ENCODE measurements at places on chromosomes 4 and X.
A peak's percentile ranks its signal among the peaks of the same experiment; 100 is the strongest.

- no peak for DNase-seq
These were observed 125.8 kb upstream of the RXFP1 start for GRCh38 chr4:158395889-158396288.

DNA sequence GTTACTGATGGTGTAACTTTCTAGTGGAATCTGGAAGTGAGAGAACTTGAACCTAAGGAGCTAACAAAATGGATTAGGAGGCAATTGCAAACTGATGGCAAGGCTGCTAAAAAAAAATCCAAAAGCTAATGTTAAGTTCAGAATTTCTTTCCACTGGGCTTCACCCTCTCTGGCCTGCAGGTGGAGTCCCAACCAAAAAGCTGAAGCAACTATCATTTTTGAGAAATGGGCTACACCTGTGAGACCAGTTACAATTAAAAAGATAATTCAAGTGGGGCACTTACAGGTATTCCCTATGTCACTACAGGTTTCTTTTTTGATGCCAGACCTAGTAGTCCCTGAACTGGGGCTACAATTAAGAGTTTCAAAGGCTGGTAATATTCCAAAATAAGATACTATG is 142.1 kb upstream of the FTHL17 start:
- DNase-seq: peak; percentile 17

GRCh38 chrX:17584248-17584681 is 153.0 kb upstream of the SCML1 start:
- DNase-seq: no peak

- no peak for DNase-seq
These were observed 107.1 kb upstream of the ADRA2C start for GRCh38 chr4:3659131-3659530.

GRCh38 chr4:10879411-10880110 is 195.0 kb upstream of the CLNK start:
- DNase-seq: no peak

DNA sequence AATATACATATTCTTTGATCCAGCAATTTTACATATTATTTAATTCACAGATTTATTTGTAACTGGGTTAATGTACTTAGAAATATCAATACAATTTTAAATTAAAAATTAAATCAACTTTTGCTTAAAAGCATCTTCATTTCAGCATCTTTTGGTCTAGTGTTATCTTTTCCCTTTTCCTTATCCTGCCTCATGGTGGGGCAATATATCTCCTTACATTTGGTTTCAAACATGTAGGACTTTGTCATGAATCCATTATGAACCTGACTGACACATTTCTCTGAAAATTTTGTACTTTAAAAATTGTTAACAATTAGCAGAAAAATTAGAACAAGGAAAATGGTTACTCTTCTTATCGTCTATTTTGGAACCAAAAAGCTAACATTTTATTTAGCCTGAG is 42.8 kb upstream of the ANK2 start:
- no peak for DNase-seq

GRCh38 chrX:39730662-39731329 is 367.0 kb downstream of the BCOR start:
- DNase-seq: peak; percentile 88

DNA sequence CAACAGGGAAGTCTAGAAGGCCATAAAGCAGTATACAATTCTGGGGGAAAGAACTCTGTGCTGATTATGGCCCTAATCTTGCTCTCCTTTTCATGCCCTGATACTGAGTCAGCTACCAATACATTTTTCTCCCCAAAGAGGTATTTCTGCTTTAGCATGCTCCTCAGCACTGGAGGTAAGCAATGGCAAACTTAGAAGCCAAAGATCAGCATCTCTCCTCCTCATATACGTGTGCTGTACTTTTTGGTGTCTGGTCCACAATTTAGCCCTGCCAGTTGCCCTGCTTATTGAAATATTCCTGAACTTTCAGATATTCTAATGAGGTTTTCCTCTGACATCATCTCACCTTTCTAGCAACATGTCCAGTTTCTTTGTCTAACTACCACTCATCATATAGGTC is 226.2 kb downstream of the FSTL5 start:
- DNase-seq: no peak

- no peak for DNase-seq
These were observed 48.3 kb downstream of the FUNDC1 start for GRCh38 chrX:44494357-44494756.

- DNase-seq: no peak
These were observed 222.0 kb upstream of the ADAMTS3 start for GRCh38 chr4:72791054-72791453.

DNA sequence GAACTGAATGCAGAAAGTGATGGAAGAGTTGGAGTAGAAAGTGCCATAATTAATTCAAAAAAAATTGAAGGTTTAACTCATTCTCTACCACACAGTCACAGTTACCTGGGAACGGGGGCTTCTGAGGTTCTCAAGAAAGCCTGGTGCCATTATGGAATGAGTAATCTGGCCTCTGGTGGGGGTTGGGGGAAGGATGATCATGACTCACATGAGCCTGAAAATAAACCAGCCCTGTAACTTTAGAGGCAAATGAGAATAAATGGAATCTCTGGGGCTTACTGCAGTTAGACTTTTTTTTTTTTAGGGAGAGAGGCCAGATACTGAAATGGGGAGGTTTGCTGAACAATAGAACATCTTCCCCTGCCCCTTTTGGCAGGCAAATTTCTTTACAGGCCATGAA is 55.3 kb downstream of the SOD3 start:
- DNase-seq: no peak

GRCh38 chr4:20376070-20376469 is 124.4 kb downstream of the SLIT2 start:
- no peak for DNase-seq

- DNase-seq: peak; percentile 40
These were observed 39.3 kb upstream of the IQSEC2 start for GRCh38 chrX:53320543-53321229.

- no peak for DNase-seq
These were observed 78.2 kb downstream of the SLC10A7 start for GRCh38 chr4:146443525-146443924.

DNA sequence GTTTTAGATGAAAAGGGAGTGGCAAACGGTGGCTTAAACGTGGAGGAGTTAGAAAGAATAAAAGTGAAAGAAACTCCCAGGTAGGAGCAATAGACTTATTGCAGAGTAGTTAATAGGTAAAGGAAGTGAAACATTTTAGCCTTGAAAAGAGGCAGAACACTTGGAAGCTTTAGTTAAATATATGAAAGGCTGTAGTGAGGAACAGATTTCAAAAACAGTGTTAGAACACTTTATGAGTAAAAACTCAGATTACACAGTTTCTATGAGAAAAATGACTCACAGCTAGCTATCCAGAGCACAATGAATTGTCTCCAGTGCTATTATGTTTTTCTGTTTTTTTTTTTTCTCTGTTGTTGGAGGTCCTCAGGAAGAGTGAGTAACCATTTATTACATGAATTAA is 45.8 kb downstream of the TACR3 start:
- DNase-seq: no peak

DNA sequence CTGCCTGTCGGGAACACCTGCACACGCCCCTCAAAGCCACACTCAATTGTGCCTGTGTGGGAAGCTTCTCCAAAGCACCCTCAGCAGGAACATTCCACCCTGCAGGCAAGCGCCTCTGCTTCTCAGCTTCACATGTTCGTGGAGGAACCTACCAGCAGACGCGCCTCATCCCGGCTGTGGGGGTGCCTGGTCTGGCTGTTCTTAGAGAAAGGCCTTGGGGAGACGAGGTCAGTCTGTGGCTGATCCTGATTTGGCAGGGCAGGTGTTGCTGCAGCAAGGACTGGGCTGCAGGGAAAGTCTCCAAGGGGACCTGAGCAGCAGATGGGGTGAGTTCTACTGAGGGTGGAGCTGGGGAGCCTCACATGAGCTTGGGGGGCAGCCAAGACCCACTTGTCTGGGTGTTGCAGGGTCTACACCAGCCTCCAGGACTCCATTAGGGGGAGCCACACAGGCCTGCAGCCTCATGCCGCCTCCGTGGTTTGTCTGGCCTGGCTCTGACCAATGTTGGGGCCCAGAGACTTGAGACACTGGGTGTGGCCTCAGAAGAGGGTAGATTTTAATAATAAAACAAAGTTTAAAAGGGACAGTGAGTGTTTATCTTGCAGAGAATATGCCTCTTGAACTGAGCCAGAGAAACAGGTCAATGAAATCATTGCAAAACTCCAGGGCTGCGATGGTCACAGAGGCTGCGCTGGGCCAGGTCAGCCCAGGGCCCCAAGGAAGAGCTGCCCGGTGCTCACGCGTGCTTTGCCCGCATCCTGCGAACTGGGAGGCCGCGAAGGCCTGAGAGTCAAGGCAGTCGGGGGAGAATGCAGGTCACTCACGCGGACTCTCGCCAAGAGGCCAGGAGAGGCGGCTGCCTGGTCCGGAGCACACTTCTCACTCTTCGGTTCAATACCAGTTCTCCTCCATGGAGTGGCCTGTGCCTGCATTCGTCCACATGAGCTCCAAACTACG is 21.1 kb downstream of the RNF212 start:
- DNase-seq: no peak

DNA sequence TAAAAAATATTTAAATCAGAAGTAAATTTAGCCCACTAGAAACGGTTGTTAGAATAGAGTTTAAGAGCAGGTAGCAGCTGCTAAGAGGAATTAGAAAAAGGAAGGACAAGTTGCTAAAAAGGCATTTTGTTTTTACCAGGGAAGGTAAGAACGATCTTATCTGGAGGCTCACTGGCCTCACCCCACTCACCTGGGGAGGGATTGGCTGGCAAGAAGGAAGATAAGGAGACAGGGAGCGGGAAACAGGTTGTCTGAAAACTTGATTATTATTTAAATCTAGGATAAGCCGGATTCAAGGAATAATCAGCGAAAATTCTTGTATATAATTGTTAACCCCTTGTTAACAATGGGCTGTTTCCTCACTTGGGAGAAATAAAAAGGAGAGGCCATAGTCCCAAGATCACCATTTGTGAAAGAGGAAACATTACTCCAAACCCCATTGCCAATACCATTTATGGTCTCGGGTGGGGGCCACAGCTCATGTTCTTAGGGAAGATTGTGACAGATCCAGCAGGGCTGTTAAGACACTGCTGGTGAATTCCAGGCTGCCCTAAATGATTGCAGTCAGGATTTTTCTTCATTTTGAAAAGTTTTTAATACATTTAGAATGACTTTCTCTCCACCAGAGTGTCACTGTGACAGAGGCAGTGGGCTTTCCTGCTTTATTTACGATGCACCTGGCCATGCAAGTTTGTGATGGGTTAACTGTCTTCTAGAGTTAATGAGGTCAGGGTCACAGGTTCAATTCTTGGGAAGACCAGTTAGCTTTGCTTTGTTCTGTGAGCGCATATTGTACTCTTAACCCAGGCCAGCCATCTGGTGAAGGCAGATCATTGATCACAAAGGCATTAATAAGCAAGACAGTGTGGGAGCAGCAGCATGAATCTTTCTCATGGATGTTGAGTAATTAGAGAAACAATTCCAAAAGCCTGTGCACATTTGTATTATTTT is 106.6 kb downstream of the CEP135 start:
- DNase-seq: peak; percentile 15

- DNase-seq: peak; percentile 84
These were observed 14.1 kb upstream of the MGST2 start for GRCh38 chr4:139651282-139652194.

- no peak for DNase-seq
These were observed 113.8 kb upstream of the ENPP6 start for GRCh38 chr4:184331268-184331995.

DNA sequence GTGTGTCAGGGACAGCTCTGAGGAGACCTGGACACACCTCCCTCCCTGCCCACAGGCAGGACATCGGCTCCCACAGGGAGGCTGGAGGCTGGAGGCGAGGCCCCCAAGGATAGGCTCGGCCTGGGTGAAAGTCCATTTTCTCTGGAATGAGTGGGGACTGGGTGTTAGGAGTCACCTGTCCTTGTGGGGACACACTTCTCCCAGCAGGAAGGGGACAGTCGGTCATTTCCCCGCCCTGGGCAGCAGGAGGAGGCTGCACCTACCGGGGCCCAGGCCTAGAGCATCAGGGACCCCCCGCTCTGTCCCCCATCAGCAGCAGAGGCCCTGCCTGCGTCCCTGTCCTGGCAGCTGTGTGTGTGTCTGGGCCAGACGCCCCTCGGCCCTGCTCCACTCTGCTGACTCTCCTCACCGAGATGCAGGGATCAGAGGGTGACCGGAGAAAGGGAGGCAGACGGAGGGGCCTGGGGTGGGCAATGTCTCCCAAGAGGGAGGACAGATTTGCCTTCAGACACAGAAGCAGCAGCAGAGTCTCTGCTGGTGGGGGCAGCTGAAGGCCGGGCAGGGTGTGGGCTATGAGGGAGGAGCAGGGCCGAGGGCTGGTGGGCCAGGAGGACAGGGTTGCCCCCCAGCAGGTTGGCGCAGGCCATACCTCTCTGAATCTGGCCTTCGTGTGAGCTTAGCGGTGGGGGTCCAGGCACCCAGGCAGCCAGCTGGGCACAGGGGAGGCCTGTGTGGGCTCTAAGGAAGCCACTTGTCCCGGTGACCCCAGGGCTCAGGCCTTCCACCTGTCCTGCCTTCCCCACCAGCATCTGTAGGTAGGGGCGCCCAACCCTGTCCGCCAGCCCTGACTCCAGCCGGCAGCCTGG is 125.7 kb upstream of the NKX1-1 start:
- no peak for DNase-seq

- peak; percentile 35 for DNase-seq
These were observed 111.6 kb upstream of the WDR17 start for GRCh38 chr4:175953960-175954521.

DNA sequence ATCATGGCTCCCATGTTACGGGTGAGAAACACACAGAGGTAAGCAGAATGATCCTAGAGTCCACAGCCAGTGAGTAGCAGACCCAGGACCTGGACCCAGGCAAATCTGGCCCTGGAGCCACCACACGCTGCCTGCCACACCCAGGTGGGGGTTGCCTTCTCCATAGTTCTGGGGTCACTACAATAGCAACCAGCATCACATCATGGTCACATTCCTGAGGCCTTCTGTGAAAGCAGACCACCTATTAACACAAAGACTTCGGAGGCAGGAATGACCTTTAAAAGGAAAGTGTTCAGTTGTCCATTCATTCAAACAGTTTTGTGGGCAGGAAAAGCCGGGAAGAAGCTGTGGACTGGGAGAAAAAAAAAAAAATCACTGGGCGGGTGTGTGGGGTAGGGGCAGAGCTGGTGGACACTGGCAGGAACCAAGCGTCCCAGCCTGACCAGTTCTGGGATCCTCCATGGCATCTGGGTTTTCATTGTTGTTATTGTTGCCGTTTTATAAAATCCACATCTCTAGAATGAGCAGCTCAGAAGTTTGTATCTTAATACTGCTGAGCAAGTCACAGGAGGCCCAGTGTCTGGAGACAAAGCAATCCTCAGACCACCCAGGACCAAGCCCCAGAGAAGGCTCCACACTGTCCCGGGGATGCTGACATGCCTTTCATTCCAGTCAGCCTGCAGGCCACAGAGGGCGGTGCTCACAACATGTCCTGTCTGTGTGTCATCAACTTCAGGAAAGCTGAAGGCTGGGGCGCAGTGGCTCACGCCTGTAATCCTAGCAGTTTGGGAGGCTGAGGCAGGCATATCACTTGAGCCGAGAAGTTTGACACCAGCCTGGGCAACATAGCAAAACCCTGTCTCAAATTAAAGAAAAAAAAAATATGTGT is 67.0 kb downstream of the SEL1L3 start:
- DNase-seq: no peak

DNA sequence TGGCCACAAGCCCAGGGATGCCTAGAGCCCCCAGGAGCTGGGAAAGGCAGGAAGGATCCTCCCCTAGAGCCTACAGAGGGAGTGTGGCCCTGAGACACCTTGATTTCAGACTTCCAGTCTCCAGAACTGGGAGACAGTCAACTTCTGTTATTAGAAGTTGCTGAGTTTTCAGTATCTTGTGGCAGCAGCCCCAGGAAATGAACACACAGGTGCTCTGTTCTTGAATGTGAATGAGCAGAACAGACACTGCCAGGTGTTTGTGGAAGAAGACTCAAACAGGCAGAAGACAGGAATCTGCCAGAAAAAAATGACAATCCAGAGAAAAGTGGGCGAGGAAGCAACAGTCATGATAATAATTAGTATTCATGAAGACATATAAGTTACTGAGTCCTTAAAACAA is 64.5 kb upstream of the STS start:
- DNase-seq: no peak

All from HAP-1 (cell line).